ENCODE measurements at places on chromosomes 5 and 9.
A peak's percentile ranks its signal among the peaks of the same experiment; 100 is the strongest.

DNA sequence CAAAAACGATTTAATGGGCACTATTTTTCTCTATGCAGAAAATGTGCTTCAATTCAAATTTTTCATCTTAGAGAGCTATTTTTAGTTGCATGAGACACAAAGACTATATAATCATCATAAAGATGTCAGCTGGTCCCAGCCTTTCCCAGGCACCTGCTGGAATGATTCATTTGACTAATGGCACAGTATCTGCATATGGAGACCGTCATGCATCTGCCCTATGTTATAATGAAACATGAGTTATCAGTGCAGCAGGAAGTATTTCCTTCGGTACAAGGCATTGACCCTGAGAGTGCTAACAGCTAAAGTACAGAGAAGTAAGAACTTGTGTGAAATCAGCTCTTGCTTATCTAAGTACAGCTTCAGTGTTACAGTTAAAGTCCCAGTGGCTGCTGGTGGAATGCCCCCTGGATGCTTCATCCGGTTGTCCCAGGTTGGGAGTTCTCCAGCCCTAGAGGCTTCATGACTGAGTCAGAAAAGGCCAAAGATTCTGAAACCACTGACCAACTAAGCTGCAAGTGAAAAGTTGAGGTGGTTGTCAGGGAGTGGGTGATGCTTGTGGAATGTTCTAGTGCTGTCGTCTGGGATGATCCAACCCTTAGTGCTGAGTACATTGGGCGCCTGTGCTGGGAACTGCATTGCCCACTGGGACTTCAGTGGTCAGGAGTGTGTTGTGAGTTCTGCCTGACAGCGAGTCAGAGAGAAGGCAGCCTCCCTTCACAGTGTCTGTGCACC lies 57.2 kb downstream of the MTRR start:
- no peak for DNase-seq

DNA sequence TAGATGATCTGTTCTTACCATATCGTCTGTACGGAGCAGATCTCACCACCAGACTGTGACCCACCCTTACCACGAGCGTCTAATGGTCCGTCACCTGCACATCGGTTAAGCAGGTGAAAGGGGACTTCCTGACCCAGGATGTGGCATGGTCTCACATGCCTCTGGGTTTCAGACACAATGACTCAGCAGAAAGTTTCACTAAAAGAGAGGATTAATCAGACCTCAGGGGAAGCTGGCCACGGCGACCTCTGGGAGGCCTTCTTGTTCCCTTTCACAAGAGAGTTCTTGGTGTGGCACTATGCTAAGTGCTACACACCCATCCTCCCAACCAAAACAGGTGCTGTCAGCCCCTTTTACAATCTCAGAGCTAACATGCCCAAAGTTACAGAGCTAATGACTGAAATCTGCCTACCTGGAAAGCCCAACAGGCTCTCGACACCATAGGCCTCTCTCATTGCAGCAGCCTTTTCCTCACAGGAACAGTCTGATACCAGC lies 41.6 kb downstream of the ADAMTS12 start:
- no peak for DNase-seq

GRCh38 chr5:41218929-41219657 lies 5.8 kb upstream of the C6 start:
- DNase-seq = no peak

- no peak for DNase-seq
Observed at GRCh38 chr9:123111427-123112014, 78.1 kb downstream of the GPR21 start.

- no peak for DNase-seq
Observed at GRCh38 chr5:112390327-112390726, 28.8 kb downstream of the EPB41L4A start.

- DNase-seq = peak; percentile 63
Observed at GRCh38 chr9:87950765-87951488, 23.4 kb downstream of the CDK20 start.

DNA sequence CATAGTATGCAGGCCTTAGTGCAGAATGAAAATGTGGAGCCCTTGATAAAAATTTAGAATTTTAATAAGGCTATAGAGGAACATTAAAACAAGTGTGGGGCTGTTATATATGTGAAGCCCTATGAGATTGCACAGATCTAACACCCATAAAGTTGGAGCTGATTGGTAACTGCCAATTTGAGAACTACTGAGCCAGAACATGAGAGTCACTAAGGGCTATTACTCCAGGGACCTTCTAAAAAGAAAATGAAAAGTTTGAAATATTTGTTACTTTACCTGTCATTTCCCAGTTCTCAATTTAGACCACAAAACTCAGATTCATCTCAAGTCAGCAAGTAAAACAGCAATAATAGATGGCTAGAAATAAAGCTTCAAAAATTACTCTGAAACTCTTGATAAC lies 898.6 kb downstream of the TLE1 start:
- DNase-seq = no peak

DNA sequence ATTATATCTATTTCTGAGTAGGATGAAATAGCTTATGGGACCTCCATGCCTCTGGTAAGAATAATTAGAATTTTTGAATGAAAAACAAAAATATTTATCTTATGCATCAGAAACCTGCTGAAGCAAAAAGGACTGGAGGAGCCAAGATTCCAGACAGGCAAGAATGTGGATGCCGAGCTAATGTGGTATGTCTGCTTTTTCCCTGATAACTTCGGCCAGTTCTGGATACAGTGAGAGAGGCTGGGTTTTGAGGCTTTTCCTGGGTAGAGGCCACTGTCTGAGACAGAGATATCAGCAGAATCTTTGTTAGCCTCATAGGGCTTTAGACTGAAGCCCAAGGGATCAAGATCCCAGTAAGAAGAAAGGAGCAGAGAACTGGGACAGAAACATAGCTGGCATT lies 5.2 kb upstream of the CTNND2 start:
- DNase-seq = no peak

- no peak for DNase-seq
Observed at GRCh38 chr9:129396365-129396708, 218.3 kb upstream of the IER5L start.

DNA sequence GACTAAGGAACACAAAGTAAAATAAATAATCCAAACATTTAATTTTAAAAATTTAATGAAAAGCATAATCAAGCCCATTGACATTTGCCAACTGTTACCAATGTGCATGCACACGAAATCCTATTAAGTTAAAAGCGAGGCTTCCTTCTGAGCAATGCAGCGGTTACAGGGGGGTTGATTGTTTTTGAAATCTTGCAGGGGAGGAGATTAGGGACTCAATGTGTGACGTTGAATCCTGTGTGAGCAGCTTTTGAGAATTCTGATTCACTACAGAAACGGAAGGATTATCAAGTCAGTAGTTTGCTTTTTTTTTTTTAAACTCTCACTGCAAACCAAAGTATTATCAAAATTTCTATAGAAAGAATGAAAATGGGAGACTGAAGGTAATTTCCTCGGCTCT lies 109.5 kb downstream of the PRKACG start:
- DNase-seq = no peak

- no peak for DNase-seq
Observed at GRCh38 chr9:104329245-104329644, 174.8 kb upstream of the OR13F1 start.

- no peak for DNase-seq
Observed at GRCh38 chr9:135822374-135822755, 85.0 kb downstream of the CAMSAP1 start.

- no peak for DNase-seq
Observed at GRCh38 chr9:107155244-107155817, 127.7 kb upstream of the RAD23B start.

- DNase-seq = no peak
Observed at GRCh38 chr9:69500896-69501295, 171.3 kb downstream of the APBA1 start.

- DNase-seq = no peak
Observed at GRCh38 chr9:137192859-137193258, 4.4 kb downstream of the SSNA1 start.

DNA sequence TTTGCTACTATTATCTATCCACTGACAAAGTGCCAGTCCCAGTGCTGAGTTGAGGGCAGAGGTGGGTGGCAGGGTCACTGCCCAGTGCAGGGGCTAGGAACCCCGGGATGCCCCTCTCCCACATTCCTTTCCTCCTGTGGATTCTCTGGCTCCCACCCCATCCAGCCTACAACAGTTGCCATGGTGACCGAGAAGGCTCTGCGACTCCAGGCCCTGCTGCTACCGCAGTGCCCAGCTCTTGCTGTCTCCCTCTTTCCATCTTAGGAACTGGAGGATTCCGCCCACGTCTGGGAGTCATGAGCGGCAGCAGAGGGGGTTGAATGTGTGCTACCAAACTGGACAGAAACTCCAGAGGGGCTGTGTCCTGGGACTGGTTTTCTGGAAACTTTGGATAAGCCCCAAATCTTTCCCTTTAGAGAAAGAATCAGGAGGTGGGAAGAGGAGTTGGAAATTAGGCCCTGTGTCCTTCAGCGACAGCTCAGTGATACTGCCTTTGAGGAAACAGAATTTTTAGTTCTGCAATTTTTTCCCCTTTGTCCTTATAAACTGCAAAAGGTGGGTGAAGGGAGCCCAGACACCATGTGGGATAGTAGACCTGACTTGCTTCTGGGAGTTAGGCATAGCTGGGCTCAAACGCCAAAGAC lies 20.7 kb upstream of the C5orf47 start:
- no peak for DNase-seq

GRCh38 chr5:160317434-160317833 lies 5.1 kb upstream of the CCNJL start:
- DNase-seq = no peak

GRCh38 chr5:83467371-83468035 lies 4.0 kb upstream of the VCAN start:
- DNase-seq = no peak

DNA sequence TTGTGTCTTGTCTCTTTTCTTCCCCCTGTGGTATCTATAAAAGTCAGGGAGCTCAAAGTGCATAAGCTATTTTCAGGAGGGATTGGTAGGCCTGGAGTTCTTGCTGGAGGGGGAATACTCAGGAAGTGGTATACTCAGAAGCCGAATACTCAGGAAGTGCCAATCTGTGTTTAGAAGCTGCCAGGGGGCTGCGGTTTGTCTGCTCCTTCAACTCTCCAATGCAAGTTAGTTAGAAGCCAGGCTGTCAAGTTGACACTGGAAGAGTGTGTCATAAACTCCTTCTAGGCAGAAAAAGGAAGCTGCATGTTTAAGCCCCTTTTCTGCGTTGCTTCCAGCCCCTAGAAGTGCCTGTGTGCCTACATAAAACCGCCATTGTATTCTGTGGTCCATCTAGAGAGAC lies 366.5 kb downstream of the TAF11L14 start:
- no peak for DNase-seq

DNA sequence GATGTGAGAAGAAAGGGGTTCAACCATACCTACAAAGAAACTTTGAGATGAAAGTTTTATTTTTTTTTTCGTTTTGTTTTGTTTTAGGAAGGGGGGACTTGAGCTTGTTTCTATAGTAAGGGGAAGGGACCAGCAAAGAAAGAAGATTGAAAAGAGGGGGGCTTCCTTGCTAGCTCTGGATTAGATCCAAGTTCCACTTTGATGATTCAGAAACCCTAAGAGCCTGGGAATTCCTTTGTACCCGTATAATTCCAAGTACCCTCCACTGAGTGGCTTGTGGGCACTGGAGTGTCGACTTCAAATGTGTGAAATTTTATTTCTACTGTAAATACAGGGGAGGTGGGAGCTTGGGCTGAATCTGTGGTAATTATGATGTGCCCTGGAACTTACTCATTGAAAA lies 10.9 kb downstream of the MAMDC2 start:
- DNase-seq = no peak

GRCh38 chr9:111839987-111840386 lies 45.2 kb upstream of the SHOC1 start:
- DNase-seq = no peak

GRCh38 chr5:150329038-150329437 lies 26.3 kb upstream of the ARSI start:
- no peak for DNase-seq

DNA sequence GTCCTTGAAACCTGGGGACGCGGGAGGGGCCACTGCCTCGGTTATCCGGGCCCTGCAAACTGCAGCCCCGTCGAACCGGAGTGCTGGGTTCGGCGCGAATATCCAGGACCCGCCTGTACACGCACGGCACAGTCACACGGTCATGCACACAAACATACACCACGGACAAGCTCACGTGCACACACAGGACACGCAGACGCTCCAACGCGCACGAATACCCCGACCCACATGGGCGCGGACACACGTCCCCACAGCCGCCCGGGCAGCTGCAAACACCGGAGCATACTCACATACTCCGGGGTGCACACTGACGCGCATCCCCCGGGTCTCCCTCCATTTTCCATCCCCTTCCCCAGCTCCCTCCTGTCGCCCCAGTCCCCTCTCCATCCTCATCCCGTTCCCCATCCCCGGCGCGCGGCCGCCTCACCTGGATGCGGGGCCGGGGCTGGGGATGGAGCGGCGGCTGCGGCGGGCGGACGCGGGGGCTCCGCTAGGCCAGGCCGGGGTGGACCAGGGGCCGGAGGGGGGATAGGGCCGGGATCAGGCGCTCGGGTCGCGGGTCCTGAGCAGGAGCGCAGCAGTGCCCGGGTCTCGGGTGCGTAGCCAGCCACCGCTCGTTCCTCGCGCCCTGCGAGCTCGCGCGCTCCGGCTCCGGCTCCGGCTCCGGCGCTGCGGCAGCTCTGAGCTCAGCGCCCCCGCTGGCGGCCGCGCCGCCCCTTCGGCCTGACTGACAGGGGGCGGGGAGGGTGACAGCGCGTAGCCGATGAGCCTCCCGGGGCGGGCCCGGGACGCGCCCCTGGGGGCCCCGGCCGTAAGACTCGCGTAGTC lies at the start of the genes EIF4E1B and SNCB:
TSS of gene EIF4E1B (plus strand) at position 823 of the 828 bp plus-strand sequence. CDS start 12,113 bp downstream, outside the sequence.
TSS of gene SNCB (minus strand) at position 682 of the 828 bp plus-strand sequence. CDS start 880 bp downstream, outside the sequence.
- no peak for DNase-seq

DNA sequence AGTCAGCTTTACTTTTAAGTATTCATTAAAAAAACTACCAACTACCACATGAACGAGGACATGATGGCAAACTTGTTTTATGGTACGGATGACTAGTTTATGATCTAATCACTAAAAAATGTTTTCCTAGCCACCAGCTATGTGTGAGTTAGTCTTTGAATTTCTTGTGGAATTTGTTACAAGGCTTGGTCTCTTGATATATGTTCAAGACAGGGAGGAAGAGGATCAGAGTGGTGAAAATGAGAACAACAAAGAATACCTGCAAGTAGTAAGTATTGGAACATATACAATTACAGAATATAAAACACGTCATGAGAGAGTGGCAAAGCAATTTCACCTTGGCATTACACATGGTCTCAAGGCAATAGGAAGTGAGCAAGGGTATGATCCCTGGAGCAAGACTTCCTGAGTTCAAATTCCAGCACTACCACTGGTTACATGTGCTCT lies 548.6 kb upstream of the TLE4 start:
- no peak for DNase-seq

- DNase-seq = no peak
Observed at GRCh38 chr5:131633830-131634229, 1.2 kb downstream of the RAPGEF6 start.

GRCh38 chr5:180611140-180611850 lies 20.0 kb upstream of the SCGB3A1 start:
- no peak for DNase-seq

DNA sequence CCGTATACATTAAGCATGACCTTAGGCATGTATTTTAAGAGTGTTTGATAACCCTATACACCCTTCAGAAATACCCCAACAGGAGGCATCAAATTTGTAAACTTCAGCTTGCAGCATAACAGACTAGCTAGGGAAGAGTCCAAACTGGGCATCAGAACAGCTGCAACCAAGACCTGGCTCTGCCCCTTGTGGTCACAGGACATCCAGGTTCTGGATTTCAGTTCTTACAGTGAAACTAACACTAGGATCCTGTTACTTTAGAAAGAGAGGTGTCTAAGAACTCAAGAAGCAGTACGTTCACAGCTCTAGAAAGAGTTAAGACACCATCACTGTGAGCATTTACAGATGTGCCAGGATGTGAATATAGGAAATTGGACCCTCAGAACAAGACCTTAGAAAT lies 229.8 kb downstream of the BNC2 start:
- no peak for DNase-seq

- no peak for DNase-seq
Observed at GRCh38 chr9:7578951-7579350, 220.6 kb downstream of the DMAC1 start.

All from hematopoietic multipotent progenitor cell treated with erythropoietin and hydrocortisone succinate and interleukin-3 and kit ligand, for 15 days (in vitro differentiated cells).